ENCODE measurements at places on chromosomes 7 and 10.

DNA sequence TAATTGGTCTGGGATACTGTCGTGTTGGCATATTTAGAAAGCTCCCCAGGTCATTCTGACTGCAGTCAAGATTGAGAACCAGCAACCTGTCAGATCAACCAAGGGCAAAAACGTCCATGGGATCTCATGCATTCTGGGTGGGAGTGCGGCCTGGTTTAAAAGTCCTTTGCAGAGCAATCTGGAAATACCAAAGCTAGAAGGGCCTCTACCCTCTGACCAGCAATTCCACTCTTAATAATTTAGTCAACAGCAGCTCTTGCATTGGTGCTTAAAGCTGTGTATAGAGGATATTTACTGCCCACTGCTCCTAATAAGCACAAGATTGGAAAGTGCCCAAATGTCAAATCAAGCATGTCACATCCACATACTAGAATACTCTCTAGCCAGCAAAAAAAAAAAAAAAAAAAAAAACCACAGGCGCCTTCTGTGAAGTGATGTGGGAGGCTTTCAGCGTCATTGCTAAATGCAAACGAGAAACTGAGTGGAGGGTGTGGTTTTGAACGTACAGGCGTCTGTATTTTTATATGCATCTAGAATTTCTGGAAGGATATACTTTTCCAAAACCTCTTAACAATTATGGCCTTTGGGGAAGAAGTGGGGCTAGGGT is 44.8 kb upstream of the HSPA12A start:
- no peak for DNase-seq

DNA sequence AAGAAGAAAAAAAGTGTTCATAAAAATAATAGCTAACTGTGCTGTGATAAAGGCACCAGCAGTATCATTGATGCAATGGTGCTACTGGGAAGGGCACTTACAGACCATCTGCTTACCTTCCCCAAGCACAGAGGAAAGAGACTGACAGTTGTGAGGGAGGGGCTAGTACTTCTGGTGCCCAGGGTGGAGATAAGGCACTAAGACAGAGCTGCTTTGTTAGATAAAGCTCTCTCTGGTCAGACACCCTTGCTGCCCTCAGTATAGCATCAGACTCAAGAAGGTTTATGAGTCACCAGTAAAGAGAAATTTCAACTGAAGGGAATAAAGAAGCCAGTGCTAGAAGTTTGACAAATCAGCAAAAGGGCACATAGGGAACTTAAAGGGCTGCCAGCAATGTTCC is 325.6 kb downstream of the HPSE2 start:
- DNase-seq: no peak

- no peak for DNase-seq
These were observed 406 bp downstream of the ZP3 start for GRCh38 chr7:76425156-76425555.

- DNase-seq: no peak
These were observed 123.3 kb downstream of the USP6NL start for GRCh38 chr10:11488126-11488525.

- DNase-seq: no peak
These were observed 170.9 kb upstream of the NPVF start for GRCh38 chr7:25399000-25399750.

- DNase-seq: no peak
These were observed 23.5 kb upstream of the FAM180A start for GRCh38 chr7:135771961-135772638.

GRCh38 chr7:108079648-108080591 is 50.2 kb downstream of the LAMB4 start:
- DNase-seq: no peak

DNA sequence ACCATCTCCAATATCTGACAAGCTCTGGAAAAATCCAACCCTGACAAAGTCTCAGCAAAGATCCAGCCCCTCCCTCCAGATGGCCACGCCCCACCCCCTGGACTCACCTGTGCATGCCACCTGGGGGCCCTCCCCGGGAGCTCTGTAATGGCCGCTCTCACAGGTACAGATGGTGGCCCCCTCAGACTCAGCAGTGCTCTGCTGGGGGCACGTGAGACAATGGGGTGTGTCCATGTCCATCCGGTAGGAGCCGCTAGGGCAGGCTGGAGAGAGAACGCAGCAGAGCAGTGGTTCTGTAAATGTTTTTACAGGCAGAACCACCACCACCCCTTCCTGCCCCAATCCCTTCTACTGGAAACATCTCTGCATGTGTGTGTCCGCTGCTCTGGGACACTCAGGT is 9.5 kb downstream of the EPHA1 start:
- no peak for DNase-seq

DNA sequence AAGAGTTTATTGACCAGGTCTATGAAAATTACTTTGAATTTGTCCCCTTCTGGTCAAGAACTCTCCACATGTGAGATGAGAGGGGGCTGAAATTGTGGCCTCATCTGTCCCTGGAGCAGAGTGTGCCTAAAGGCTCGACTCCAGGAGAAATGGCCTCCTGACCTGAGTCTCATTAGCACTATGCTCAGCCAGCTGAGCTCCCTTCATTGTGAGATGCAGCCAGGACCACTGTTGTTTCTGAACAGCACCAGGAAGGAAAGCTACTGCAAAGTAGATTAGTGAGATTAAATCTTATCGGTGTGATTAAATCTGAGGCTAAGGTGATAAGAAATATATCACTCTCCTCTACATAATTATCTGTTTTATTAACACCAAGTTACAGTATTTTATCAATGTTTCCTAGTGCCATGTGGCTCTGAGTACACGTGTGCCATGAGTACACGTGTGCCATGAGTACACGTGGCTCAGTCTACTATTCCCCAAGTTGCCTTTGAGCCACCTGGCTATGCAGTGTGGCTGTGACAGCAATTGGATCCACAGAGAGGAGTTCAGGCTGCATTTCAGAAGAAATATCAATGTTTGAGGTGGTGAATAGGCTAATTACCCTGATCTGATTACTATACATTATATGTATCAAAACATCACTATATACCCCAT is 126.9 kb downstream of the IPMK start:
- DNase-seq: no peak

DNA sequence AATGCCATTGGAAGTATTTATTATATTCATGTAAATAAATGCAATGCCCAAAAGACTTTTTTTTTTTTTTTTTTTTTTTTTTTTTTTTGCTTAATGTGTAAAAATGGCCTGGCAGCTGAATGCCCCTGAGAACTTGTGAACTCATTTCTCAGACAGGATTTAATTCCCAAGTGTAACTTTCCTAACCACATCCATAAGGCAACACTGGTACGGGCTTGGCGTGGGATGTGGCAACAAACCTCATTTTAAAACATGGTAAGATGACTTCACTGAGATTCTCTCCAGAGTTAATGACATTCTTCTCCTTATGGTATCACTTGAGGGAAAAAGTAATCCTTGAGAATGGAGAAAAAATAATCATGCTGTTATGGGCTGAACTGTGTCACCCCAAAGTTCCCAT is 150.4 kb downstream of the DGKI start:
- no peak for DNase-seq

- no peak for DNase-seq
These were observed 119.5 kb downstream of the EXOC4 start for GRCh38 chr7:133372337-133372736.

- DNase-seq: no peak
These were observed 236.3 kb upstream of the DKK1 start for GRCh38 chr10:52077814-52078213.

- DNase-seq: no peak
These were observed 36.4 kb downstream of the ZNF438 start for GRCh38 chr10:30995081-30995770.

DNA sequence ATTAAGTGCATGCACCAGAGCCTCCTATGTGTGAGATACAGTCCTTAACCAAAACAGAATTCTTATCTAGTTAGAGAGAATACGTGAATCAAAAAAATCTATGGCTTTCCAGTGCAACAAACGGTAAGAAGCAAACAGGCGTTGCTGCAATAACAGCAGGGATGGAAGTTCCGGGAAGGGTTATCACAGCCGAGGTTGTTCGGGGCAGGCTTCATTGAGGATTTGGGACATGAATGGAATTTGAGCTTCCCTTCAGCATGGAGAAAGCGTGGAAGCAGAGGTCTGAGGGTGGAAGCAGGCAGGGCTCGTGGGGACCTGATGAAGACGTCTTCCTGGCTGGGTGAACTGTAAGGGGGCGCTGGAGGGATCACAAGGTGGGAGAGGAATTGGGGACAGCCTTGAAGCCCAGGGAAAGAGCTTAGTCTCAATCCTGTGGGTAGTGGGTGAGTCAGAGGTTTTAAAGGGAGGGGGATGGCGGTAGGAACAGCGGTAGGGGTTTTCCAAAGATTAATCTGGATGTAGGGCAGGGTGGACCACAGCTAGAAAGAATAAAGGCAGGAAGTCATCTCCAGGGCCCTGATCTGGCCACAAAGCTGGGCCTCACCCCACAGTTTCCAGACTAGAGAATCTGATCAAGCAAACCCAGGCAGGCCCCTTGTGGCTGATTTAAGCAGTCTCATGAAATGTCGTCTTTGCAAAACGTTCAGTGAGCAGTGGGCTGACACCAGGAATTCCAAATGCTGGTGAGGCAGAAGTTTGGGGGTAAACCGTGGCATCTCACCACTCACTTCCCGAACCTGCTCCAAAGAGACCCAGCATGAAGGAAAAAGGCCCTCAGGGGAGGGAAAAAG is 65.1 kb downstream of the CALML3 start:
- no peak for DNase-seq

GRCh38 chr10:97531401-97531986 is 32.8 kb downstream of the UBTD1 start:
- DNase-seq: no peak

DNA sequence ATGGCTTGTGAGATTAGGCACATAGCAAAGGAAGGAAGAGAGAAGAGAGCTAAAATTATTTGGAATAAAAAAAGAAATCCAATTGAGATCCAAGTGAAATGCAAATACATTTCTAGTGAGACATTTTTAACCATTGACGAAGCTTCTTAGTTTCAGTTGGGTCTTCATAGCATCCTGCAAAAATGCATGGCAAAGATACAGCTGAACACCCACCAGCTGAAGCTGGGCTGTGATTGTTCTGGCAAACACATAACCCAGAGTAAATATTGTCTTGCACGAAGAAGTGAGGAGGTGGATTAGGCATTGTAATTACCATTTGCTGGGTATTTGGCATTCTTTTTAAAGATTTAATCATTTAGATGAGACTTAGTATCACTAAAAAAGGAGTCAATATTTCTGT is 409.4 kb downstream of the GRM8 start:
- DNase-seq: no peak

DNA sequence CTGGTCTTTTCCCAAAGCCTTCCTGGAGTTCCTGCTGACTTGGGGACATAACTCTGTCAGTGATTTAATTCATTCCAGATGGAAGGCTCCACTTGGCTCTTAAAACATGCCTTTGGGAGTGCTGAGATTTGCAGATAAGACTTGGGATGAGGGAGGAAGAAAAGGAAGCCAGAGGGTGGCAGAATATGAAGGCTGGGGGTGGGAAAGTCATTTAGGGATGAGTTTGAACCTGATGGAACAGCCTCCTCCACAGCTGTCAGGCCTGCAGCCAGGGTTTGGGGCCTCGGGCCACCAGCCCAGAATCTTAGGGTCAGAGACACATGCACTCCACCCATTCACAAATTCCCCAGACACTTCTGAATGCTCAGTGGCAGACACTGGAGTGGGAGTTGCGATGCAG is 28.4 kb upstream of the EIF5AL1 start:
- no peak for DNase-seq

DNA sequence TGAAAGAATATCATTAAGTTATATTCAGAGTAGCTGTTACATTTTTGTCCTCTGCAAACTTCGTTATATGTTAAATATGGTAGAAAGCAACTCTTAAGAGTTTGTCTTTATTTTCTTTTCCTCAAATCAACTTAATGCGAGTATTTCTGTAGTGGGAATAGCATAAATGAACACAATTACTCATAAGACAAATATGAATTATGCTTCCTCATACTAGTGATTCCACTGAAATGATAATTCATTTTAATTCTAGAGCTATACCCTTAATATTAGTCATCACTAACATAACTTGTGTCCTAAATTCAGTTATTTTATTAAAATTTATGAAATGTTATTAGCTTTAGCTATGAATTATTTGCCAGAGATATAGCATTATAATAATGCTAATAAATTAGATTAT is 820.6 kb upstream of the KCND2 start:
- DNase-seq: no peak

All from esophagus squamous epithelium (tissue), 5 donors.